CD8-positive, alpha-beta memory T cell (primary cell): ENCODE measurements at places on chromosomes 4 and X. TPM values are rescaled to one million over a fixed set of nuclear protein-coding genes. Genes with fewer than 3 reads are reported as not detected.
A peak's percentile ranks its signal among the peaks of the same experiment; 100 is the strongest.

DNA sequence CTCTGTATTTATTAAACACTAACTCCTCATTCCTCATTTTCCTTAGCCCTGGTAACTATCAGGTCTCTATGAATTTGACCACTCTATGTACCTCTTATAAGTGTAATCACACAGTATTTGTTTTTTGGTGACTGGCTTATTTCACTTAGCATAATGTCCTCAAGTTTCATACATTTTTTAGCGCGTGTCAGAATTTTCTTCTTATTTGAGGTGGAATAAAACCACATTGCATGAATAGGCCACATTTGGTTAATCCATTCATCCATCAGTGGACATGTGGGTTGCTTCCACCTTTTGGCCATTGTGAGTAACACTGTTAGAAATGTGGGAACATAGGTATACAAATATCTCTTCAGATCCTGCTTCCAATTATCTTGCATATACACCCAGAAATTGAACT is 341.2 kb upstream of the BOD1L1 start:
- no peak for DNase-seq

- DNase-seq: no peak
Observed at GRCh38 chrX:26100421-26100920, 37.7 kb upstream of the MAGEB18 start.

Gene SLC25A4
- total RNA-seq: 12.6 TPM

DNA sequence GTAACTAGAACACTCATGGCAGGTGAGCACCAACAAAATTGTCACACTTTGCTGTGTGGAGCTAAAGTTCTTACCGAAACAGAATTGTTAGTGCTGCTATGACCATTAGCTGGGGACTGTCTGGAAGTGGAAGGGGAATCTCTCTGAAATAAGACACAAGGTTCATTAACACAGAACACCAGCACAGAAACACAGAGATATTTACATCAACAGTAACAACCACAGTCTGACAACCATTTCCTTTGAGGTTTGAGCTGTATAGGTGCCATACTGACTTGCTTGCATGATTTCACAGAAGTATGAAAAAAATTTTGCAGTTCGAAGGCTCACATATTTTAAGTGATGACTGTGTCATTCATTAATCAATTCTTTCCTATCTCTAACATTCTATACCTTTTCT is 109.8 kb downstream of the NYX start:
- no peak for DNase-seq

DNA sequence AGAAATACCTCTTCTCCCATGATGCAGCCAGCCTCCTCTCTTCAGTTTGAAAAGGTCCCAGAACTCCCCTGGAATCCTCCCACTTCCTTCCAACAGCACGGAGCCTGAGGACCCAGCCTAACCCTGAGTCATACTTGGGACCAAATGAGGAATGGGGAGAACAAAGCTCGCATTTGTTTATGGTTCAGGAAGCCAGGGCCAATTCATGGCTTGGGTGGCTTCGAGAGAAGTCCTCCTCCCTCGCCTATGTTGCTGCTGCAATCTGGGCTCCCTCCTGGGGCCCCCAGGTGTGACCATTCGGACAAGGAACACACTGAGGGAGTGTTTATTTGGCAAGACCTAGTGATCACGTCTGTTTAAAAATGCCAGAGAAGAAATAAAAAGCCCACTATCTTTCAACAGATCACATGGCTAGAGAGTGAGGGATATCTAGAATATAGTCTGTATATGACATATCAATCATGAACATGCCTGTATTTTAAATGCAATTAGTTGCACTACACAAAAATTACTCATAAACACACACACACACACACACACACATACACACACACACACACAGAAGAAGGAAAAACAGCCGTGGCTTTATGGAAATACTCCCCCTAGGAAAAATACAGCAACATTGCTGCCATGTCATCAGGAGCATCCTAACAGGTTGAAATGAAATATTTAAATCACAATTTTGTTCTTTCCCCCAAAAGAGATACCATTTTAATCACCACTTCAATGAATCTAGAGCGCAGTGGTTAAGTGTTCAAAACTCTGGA is 155.7 kb upstream of the MAP3K15 start:
- DNase-seq: no peak

GRCh38 chr4:28146191-28146590 is 1285.5 kb downstream of the STIM2 start:
- no peak for DNase-seq

Gene PRDM5
- total RNA-seq: 0.63 TPM

- no peak for DNase-seq
Observed at GRCh38 chrX:31074522-31074921, 2.7 kb upstream of the FTHL17 start.

DNA sequence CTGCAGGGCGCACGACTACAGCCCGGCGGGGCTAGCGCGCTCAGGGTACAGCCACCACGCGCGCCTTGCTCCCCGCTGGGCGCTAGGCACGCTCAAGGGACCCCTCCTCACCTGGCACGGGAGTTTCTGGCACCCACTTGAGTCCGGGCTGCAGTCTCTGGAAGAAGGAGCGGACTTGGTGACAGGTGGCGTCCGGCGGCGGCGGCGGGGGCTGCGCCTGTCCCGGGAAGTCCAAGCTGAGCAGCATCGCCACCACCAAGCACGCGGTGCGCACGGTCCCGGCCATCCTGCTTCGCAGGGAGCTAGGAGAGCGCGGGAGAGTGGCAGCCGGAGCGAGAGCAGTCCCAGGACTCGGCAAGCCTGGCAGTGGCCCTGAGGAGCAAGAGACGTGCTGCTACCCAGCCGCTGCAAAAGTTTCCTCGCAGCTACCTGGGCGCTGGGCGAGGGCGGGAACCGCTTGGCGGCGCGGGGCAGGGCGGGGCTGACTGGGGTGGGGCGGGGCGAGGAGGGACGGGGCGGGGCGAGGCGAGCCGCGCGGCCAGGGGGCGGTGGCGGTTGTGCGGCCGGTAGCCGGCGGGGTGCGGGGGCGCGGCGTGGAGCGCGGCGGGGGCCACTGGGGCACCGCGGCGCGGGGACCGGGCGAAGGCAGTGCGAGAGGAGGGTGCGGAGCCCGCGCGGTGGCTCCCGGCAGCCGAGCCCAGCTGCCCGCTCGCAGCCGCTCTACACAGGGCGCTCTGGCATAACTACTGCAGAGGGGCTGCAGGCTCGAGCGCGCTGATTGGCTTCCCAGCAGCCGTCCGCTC is at the start of gene GPC3:
Gene GPC3 (minus strand): TSS at position 431 of the 803 bp plus-strand sequence.
- DNase-seq: peak; percentile 4

- no peak for DNase-seq
Observed at GRCh38 chr4:10673817-10674369, 10.7 kb downstream of the CLNK start.

Gene BMPR1B
- not detected for total RNA-seq

Gene MMAA
- 13.1 TPM for total RNA-seq

Gene SUV39H1
- total RNA-seq: 32.1 TPM

- DNase-seq: no peak
Observed at GRCh38 chr4:67456577-67457196, 88.6 kb downstream of the CENPC start.

Gene TRIM2
- 0.24 TPM for total RNA-seq

Gene PDHA2
- total RNA-seq: not detected

Gene ART3
- not detected for total RNA-seq

Gene AWAT2
- total RNA-seq: not detected

DNA sequence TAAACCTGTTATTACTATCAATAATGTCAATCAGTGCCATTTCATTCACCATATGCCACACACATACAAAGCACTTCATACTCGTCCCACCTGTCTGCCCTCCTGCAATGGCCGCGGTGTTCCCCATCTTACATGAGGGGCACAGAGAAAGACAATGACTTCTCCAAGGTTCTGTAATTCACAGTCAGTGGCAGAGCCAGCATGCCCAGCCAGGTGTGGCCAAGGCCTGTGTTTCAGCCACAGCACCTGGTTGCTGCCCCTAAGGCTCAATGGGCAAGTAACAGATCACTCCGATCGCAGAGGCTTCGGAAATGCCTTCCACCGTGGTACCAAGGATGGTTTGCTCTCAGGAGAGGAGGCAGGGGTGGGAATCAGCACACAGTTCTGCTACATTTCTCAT is 10.9 kb downstream of the AFAP1 start:
- no peak for DNase-seq

DNA sequence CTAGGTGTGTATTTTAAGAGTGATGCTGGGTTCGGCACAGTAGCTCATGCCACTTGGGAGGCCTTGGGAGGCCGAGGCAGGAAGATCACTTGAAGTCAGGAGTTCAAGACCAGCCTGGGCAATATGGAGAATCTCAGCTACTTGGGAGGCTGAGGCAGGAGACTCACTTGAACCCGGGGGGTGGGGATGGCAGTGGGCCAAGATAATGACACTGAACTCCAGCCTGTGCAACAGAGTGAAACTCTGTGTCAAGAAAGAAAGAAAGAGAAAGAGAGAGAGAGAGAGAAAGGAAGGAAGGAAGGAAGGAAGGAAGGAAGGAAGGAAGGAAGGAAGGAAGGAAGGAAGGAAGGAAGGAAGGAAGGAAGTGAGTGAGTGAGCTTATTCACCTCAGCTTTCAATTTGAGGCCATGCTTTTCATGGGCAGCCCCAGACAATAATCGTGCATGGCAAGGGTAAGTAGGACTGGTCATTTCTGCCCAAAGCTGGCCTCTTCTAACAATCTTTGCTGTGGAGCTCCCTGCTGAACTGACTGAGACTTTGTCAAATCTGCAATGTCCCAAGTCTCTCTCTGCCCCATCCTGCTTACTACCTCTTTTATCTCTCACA is 42.5 kb upstream of the ELF2 start:
- DNase-seq: no peak

Gene S100P
- total RNA-seq: 1.0 TPM

DNA sequence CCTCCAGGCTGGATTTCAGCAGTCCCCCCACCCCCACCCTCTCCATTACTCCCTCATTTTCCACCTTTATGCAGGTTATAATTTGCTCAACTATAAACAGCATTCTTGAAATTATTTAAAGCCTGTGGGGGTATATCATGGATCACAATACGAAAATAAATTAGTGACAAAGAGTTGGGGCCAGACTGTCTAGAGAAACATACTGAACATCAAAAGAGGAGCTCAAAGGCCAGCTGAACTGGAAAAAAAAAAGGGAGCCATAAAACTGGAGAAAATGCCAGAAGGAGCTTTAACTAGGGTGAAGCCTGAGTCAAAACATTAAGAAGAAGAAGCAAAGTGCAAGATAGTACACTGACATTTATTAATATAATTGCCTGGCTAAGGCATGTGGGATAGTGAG is 137.8 kb downstream of the ANTXR2 start:
- DNase-seq: no peak

Gene CT45A10
- not detected for total RNA-seq

Gene CTAG1B
- total RNA-seq: not detected

- DNase-seq: no peak
Observed at GRCh38 chrX:74931214-74931613, 6.0 kb upstream of the NEXMIF start.

DNA sequence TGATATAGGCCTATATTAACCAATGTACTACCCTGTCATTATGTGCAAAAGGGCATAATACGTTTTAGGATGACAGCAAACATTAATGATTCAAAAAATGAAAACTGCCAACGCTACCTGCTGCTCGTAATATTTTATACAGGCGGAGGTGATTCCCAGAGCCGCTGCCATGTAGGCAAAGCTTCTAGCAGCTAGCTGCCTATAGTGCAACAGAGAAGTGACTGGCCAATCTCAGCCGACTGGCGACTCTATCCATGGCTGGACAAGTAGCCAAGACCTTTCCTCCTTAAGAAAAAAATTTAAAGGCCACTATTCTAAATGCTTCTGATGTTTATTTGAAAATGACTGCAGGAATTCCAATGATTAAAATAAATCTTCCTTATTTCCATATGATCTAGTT is 1.9 kb downstream of the PPARGC1A start:
- no peak for DNase-seq

Gene HMGN5
- 2.7 TPM for total RNA-seq

- no peak for DNase-seq
Observed at GRCh38 chr4:150394046-150394445, 187.9 kb upstream of the MAB21L2 start.

DNA sequence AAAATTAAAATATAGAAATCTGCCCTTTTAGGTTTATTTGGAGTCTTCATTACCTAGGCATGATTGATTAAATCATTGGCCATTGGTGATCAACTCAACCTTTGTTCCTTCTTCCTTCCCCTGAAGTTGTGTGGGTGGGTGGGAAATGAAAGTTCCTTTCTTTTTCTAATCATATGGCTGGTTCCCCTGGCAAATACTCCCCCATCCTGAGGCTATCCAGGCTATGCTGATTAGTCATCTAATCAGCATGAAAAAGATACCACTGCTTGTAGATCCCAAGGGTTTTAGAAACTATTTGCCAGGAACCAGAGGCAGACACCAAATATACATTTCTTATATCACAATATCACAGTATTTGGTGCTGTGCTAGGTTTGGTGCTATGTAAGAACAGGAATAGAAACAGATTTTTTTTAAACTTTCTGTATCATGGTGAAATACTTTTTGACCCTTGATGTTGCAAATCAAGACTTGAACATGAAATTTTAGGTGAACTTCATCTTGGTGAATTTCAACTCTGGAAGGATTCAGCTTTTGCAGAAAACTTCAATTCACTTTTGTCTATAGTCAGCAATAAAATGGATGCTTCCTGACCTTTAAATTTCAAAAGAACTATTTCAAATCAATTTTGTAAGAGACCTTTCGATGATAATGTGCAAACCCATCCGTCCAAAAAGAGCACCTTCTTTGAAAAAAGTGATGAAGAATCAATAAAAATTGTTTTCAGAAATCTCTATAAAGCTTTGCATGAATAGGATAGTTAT is 71.1 kb downstream of the CCSER1 start:
- DNase-seq: no peak

DNA sequence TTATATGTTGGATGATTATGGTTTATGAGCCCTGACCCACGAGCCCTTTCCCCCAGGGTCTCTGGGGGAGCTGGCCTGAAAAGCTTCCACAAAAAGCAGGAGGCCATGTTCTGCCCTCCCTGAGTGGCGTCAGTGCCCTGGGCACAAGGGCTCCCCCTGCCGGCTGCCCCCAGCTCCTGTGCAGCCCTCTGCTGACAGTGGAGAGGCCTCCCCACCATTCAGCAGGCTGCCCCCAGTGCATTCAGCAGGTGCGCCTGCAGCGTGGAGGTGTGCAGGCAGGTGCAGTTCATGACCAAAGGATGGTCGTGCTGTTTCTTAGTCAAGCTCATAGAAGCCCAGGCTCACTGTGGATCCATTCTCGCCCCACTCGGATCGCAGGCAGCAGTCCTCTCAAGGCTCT is 12.5 kb upstream of the S100P start:
- no peak for DNase-seq

GRCh38 chr4:53907772-53908171 is 156.6 kb downstream of the CHIC2 start:
- DNase-seq: no peak

Gene TMPRSS11D
- not detected for total RNA-seq

- no peak for DNase-seq
Observed at GRCh38 chr4:173883821-173884220, 353.8 kb upstream of the HAND2 start.

Gene KDM6A
- 21.5 TPM for total RNA-seq

- DNase-seq: no peak
Observed at GRCh38 chr4:39255871-39256270, 73.5 kb downstream of the WDR19 start.

GRCh38 chr4:98850937-98851336 is 78.0 kb downstream of the EIF4E start:
- no peak for DNase-seq

GRCh38 chrX:36978886-36979285 is 29.3 kb upstream of the FAM47C start:
- DNase-seq: no peak
